Activated T-cell treated with anti-CD3 and anti-CD28 coated beads for 1 hour (primary cell): ENCODE measurements at places on chromosomes 2 and 18.

GRCh38 chr2:45191146-45191863 is 182.1 kb upstream of the SIX2 start:
- DNase-seq, result no peak

GRCh38 chr2:17541531-17541950 is 1.0 kb downstream of the VSNL1 start:
- DNase-seq, result no peak

- no peak for DNase-seq
Observed at GRCh38 chr2:168514692-168515091, 58.6 kb downstream of the CERS6 start.

- no peak for DNase-seq
Observed at GRCh38 chr18:56030060-56030459, 442.1 kb upstream of the TCF4 start.

DNA sequence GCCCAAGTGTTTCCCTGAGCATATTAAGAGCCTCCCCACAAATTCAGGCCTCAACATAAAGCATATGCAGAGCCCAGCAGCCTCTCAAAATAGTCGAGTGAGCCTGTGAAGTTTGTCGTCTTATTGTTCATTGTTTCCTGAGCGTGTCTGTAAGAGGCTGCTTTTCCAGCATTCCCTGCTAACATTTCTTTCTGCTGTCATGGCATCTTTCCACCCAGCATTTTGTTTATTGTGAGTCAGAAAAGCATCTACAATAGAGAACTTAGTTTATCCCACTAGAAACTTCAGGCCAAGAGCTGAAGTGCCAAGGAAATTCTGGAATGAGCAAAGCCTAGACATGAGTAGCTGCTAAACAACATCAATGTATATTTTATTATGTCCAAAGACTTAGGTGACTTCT is 46.3 kb upstream of the STAM2 start:
- DNase-seq, result no peak

- DNase-seq, result no peak
Observed at GRCh38 chr18:68817584-68817983, 19.7 kb downstream of the CCDC102B start.
